ENCODE measurements at places on chromosomes 2 and 18.
A peak's percentile ranks its signal among the peaks of the same experiment; 100 is the strongest.

GRCh38 chr2:176642074-176642473, 372.8 kb downstream of the MTX2 start:
- DNase-seq, result peak; percentile 45

DNA sequence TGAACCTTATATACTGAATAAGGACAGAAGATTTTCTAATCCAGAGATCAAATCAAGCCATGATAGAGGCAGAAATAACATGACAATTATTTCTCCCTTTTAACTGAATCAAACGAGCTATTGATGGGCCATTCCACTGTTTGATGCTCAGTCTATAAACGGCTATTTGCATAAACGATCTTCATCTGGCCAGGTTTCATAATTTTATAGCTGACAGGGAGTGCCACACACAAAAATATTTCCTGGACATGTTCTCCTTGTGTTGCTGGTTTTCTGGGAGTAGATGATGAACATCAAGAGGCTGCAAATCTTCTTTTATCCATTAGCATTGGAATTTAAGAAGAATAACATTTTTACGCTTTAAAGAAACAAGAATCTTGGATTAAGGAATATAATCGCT, 63.1 kb downstream of the ACVR1C start:
- no peak for DNase-seq

DNA sequence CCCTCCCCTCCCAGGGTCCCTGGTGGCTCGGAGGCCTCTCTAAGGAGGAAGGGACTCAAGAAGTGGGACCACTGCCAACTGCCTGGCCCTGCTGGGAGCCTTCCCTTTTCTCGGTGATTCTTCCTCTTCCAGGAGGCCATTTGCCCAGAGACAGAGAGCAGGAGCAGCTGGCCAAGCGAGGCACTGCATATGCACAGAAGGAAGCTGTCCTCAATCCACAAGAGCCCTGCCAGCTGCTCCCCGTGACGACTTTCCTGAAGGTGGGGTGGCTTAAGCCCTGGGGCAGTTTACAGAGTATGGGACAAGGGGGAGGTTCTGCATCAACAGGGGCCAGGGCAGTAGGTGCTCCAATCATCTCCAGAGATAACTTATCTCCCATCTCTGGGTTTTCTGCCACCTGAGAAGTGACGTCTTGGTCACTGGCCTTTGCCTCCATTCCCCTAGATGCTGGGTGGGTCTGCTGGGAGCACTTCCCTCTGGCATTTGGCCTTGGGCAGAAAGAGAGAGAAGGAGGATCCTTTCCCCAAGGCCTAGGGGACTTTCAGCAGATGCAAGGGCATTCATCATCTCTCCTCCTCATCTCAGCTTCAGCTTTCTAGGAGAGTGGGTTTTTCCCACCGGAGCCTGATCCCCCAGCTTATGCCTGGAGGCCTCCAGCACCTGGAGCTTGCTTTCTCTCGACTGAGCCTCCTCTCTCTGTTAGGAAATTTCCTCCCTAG, 28.5 kb downstream of the CIB4 start:
- no peak for DNase-seq

DNA sequence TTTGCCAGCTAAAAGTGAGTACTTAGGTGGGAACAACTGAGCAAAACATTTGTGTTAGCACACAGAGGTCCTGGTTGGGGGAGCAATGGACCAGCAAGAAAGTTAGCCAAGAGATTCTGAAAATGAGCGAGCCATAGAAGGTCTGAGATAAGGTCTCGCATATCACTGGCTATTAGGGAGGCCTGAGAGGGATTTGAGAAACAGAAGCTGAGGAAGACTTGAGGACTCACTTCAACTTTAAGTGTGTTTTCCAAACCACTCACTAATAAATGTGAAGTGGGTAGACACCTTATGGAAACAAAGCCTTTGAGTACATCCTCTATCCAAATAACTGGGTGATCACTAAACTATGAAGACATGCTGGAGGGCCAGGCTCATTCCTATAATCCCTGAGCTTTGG, 958.5 kb downstream of the DPP10 start:
- DNase-seq, result no peak

DNA sequence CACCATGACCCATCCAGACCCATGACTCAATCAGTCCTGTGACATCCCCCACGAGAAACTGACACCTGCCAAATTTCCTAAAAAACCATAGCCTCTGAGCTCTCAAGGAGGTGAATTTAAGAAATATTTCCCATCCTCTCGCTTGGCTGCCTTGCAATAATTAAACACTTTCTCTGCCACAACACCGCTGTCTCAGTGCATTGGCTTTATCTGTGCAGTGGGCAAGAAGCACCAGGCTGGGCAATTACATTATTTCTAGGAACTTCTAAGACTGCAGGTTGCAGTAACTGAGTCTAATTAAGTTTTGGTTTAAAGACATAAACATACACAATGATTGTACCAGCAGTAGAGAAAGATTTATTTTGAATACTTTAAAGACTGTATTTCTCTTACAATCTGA, 22.0 kb upstream of the RTTN start:
- DNase-seq, result no peak

- no peak for DNase-seq
These were observed 95.6 kb downstream of the HDAC4 start for GRCh38 chr2:239305222-239305575.

DNA sequence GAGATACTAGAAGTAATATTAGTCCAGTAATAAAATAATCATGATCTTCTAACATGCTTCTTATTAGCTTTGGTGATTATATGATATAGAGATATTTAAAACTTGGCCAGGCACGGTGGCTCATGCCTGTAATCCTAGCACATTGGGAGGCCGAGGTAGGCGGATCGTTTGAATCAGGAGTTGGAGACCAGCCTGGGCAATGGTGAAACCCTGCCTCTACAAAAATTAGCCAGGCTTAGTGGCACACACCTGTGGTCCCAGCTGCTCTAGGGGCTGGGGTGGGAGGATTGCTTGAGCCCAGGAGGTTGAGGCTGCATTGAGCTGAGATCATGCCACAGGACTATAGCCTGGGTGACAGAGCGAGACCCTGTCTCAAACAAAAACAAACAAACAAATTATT, 87.0 kb downstream of the WDR7 start:
- no peak for DNase-seq

DNA sequence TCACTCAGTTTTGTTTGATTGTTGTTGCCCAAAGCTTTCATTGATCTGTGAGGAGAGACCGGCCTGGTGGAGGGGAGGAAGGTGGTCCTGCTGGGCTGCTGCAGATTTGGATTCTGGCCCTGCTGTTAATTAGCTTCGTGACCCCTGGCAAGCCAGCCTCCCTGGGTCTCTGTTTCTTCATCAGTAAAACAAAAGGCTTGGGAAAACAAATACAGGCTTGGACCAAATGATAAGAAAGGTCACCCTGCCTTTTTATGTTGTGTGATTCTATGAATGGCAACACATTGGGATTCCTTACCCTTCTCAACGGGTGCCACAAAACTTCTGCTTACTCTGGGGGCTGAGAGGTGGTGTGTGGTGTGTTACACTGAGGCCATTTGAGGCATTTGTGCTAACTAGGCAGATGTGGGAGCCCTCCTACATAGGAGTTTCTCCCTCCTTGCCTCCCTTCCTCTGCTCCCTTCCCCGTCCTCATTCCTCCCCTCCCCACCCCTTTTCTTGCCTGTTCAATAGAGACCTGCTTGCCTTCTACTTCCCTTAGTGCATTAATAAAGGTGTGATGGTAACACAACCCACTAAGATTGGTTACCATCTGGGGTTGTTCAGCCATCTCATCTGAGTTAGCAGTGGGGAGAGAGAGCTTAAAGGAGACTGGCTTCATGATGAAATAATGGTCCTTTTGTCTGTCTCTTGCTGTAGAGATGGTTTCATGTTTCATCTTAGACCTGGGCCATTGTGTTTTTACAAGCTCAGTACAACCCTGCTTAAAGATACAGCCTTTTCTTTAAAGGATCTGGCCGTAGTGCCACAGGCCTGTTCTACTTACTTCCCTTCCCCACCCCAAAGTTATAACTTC, 96.2 kb downstream of the TANC1 start:
- no peak for DNase-seq

- DNase-seq, result no peak
These were observed 4.9 kb downstream of the MBD1 start for GRCh38 chr18:50276452-50276851.

- DNase-seq, result no peak
These were observed 4.0 kb downstream of the NOP58 start for GRCh38 chr2:202269585-202269984.

DNA sequence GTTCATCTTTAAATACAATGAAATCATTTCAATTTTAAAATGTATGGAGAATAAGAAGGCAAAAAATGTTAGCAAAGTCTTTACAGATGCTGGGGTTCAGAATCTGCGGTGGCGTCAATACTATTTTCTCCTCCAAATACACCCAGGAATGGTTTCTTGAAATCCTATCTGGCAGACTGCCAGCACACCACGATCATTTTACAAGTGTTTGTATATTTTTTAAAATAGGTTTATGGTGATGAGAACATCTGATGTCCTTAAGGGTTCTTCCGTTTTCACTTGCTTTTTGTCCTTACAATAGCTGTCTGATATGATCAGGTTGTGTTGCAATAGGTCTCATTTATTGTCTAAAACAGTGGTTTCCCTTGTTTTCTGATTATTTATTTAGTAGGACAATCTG, 89.6 kb downstream of the CMPK2 start:
- DNase-seq, result no peak

GRCh38 chr2:203225423-203226039, 13.3 kb upstream of the CYP20A1 start:
- no peak for DNase-seq

GRCh38 chr2:69789175-69789721, 40.2 kb upstream of the GMCL1 start:
- DNase-seq, result peak; percentile 73

DNA sequence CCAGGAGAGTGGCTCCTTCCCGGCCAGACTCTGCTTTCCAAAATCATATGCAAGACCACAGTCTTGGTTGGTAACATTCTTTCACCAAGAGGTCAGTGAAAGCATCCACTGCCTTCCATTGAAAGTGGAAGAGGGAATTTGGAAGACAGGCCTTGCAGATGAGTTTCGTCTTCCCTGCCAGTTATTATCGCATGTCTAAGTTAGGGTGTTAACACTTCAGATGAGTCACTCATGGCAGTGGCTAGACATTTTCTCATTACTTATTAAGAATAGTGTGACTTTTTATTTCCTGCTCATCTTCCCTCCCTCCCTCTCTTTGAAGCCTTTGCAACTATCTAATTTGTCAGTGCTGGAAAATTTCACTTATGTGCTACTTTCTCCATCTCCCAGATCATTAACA, 102.9 kb upstream of the EPB41L3 start:
- DNase-seq, result no peak

GRCh38 chr2:123036300-123036699, 988.8 kb upstream of the CNTNAP5 start:
- DNase-seq, result no peak

GRCh38 chr2:70086278-70086837, 919 bp upstream of the PCBP1 start:
- peak; percentile 69 for DNase-seq

- DNase-seq, result peak; percentile 40
These were observed 141.4 kb downstream of the SCG2 start for GRCh38 chr2:223460774-223461211.

DNA sequence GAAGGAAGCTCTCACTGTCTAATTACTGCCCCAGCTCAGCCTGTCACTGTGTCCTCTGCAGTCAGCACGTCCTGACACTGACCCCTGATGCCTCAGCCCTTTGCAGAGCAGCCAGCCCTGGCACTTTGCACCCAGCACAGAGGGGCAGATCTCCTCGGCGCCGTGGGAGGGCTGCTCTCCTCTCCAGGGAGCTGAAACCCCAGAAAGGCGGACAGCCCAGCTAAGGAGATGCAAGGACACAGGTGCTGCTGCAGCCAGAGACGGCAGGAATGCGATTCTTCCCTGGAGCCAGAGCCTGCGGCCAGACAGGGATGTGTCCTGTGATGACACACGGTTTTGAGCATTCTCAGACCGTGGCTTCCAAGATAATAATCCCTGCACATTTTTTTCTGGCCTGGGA, 34.5 kb upstream of the SIX3 start:
- no peak for DNase-seq

DNA sequence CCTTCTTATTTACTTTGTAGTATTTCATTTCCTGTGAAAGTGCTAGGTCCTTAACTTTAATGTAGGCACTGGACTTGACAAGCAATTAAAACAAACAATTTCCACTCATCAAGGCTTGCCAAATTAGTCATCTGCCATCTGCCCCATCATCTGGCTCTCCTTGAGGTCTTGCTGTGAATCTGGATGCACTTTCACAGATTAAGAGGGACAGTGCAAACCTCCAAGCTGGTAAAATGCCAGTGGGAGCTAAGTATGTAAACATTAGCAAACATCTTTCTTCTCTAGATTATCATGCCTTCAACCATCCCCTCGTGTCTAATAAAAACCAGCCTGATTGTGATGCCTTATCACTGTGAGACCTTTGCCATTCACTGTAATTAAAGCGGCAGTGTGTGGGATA, 402.9 kb downstream of the ERBB4 start:
- DNase-seq, result no peak

DNA sequence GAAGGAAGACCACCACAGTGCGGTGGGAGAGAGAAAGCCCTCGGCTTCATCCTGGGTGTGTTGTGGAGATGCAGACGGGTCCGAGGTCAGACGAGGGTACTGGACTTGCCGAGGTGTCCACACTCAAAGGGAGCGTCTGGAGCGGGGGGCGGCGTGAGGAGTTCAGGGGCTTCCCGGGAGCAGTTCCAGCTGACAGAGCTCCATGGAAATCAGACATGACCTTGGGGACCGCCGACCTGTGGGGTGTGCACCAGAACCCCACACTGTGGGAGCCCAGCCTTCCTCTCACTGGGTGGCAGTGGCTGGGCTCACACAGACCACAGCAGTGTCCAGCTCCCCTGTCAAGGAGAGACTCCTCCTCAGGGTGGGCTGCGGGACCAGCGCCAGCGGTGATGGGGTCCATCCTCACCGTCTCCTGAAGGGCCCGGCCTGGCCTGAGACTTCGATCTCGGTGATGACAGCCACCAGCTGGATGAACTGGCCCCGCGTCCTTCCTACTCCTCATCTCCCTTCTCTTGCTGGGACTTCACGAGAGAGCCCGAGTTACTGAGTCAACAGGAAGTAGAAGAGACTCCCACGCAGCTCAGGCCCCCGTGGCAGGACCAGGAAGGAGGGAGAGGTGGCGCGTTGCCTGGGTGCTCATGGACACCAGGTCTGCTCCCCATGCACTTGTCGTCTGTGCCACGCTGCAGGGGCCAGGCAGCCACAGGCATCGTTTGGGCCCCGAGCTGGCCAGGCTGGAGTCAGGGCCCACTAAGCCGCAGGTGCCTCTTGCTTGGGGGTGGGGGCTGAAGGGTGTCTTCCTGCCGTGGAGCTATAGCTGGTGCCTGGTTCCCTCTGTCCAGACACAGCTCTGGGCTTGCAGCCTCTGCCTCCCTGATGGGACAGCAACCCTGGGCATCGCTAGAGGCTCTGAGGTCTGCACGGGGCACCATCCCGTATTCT, 101.9 kb upstream of the CTDP1 start:
- DNase-seq, result no peak

DNA sequence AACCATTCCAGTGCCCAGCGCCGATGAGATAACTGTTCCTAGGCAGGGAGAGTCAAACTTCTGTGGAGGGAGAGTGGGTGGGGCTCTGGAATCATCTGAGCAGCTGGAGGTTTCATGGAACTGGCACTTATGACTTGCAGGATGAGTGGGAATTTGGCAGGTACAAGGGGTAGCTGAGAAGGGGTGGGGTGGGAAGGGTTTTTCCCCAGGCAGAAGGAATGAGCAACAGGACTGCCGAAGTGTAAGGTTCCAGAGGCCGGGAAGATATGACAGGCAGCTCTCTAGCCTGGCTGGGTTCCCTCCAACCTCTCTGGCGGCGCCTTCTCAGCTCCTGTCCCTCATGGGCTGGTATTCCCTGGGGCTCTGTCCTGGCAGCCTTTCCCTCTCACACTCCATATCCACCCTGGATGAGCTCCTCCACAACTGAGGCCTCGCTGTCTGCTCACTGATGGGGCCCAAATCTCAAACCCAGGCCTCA, 2.5 kb upstream of the TET3 start:
- no peak for DNase-seq

Data from stromal cell of bone marrow (primary cell).